ENCODE measurements at places on chromosomes 6 and 20. TPM values are rescaled to one million over a fixed set of nuclear protein-coding genes. Genes with fewer than 3 reads are reported as not detected.
A peak's percentile ranks its signal among the peaks of the same experiment; 100 is the strongest.

SSTR4 gene
- not detected for total RNA-seq

DNA sequence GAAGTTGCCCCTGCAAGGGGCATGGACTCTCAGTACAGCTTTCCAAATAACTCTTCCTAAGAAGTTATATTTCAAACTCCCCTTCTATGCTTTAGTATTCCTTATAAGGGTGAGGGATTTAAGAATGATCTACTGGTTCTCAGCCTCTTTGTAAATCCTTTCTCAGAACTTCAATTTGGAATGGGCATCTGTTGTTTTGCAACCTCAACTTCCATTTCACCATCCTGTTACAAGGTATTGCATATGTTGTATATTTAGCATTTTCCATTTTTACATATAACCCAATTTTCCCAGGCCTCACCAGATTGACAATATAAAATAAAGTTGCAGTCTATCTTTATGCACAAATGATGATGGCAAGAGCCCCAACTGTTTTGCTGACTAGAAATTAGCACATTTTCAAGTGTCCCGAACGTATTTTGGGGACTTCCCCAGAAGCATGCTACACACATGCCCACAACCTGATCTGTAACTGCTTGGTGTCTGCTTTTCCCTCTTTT is 154.9 kb upstream of the CARMIL1 start:
- H3K36me3 ChIP-seq, result peaks cover 73% of the 10 kb centered on the region
- H3K27me3 ChIP-seq, result no peaks in the 10 kb centered on the region
- peaks cover 60% of the 10 kb centered on the region for H3K4me1 ChIP-seq
- peak overlapping the region; percentile 3 for H3K27ac ChIP-seq

GRCh38 chr20:17655286-17655651 is 26.8 kb downstream of the RRBP1 start:
- no peak overlapping the region for H3K27ac ChIP-seq
- H3K4me1 ChIP-seq, result peaks cover 6% of the 10 kb centered on the region
- H3K4me3 ChIP-seq, result no peak overlapping the region
- no peak for DNase-seq
- no peaks in the 10 kb centered on the region for H3K27me3 ChIP-seq
- peaks cover 30% of the 10 kb centered on the region for H3K36me3 ChIP-seq

DNA sequence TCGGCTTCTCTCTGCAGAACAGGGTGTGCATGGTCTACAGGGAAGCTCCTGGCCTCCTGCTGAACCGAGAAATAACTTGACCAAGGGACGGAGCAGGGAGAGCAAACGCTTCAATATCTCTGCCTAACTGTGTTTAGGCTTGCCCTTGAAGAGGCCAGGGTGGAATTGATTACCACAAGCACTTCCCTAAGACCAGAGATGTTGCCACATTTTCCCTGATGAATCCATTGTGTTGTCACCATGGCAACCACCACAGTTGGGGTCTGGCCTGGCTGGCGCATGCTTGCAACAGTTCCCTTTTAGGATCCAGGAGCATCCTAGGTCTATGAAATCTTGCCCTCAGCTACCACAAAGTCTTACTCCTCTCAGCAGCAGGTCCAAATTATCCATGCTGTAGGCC is 213.5 kb upstream of the SULF2 start:
- H3K27ac ChIP-seq, result no peak overlapping the region
- H3K27me3 ChIP-seq, result peaks cover 11% of the 10 kb centered on the region
- H3K4me1 ChIP-seq, result no peaks in the 10 kb centered on the region

DNA sequence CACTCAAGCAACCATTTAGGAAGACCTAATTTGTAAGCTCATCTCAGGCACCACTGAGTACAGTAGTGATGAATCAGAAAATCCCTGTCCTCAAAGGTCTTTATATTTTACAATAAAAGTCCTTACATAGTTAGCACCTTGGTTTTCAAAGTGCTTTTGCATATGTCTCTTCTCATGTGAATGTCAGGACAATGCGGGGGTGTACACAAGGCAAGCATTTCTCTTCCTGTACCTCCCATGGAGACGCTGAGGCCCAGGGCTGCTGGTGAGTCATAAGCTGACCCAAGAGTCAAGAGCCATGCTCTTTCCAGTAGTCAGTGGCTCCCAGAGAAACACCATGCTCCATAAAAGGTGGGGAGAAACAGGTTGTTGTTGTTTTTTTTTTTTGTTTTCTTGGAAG is 174.0 kb downstream of the GJA10 start:
- H3K27ac ChIP-seq, result no peak overlapping the region
- peaks cover 39% of the 10 kb centered on the region for H3K4me1 ChIP-seq
- H3K27me3 ChIP-seq, result peaks cover 2% of the 10 kb centered on the region
- no peak for DNase-seq

- no peak overlapping the region for H3K27ac ChIP-seq
- H3K4me1 ChIP-seq, result no peaks in the 10 kb centered on the region
- H3K36me3 ChIP-seq, result peaks cover 3% of the 10 kb centered on the region
- H3K4me3 ChIP-seq, result no peak overlapping the region
- H3K27me3 ChIP-seq, result no peaks in the 10 kb centered on the region
Observed at GRCh38 chr20:52422574-52423336, 231.2 kb upstream of the ZFP64 start.
